Myometrial cell (primary cell): ENCODE measurements at places on chromosomes 16 and 17. TPM values are rescaled to one million over a fixed set of nuclear protein-coding genes. Genes with fewer than 3 reads are reported as not detected.

Gene KCTD2
- total RNA-seq, result 19.7 and 20.8 TPM in 2 replicates

Gene MSI2
- total RNA-seq, result 12.7 and 21.3 TPM in 2 replicates

Gene CEP295NL
- 0.89 TPM in 1 of 2 replicates, not detected in the other for total RNA-seq

Gene TAOK1
- total RNA-seq, result 18.2 and 32.4 TPM in 2 replicates

Gene TEKT3
- 0.53 TPM in 1 of 2 replicates, not detected in the other for total RNA-seq

Gene SLC25A19
- 4.8 and 8.1 TPM in 2 replicates for total RNA-seq

Gene RGS9
- total RNA-seq, result 2.7 and 3.5 TPM in 2 replicates

Gene CDT1
- total RNA-seq, result 18.6 and 29.4 TPM in 2 replicates

Gene CA5A
- total RNA-seq, result not detected in 2 replicates

Gene MIEN1
- 81.0 and 83.1 TPM in 2 replicates for total RNA-seq

Gene KRT36
- total RNA-seq, result not detected in 2 replicates

Gene KREMEN2
- under 0.01 TPM in 1 of 2 replicates, not detected in the other for total RNA-seq

Gene SLC47A1
- total RNA-seq, result 0.86 and 4.4 TPM in 2 replicates

Gene DNAI2
- total RNA-seq, result not detected in 2 replicates

Gene GLP2R
- not detected in 2 replicates for total RNA-seq

Gene KRT222
- total RNA-seq, result not detected in 2 replicates

Gene SRCAP
- total RNA-seq, result 12.8 and 19.9 TPM in 2 replicates

Gene IQCK
- 17.9 and 24.5 TPM in 2 replicates for total RNA-seq

Gene CMTM1
- 0.35 and 2.0 TPM in 2 replicates for total RNA-seq

Gene ATP1B2
- not detected in 2 replicates for total RNA-seq
